T-helper 2 cell treated with Interferon-gamma antibody and Interleukin-4, amounts not matched to agents 5 μg/mL and 100 μg/mL, for 36 hours (primary cell): ENCODE measurements at places on chromosomes 16 and 17.

DNA sequence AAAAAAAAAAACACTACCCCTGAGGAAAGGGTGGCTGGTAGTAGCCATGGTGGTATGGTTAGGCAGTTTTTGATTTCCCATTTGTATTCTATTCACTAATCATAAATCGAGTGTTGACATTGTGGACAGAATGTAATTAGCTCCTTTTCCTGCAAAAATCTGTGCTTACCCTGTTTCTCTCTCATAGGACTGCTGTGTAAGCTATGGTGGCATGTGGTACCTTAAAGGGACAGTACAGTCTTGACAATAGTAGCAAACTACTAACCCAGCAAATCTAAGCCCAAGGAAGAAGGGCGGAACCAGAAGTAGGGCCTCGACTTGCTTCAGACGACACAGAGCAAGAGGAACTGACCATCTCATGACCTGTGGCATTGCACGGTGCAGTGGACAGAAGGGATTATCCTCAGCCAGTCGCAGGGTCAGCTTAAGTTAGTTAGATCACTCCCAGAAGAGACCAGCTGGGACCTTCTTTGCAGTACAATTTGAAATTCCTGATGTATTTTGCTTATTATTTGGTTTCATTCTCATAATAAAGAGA is 36.3 kb downstream of the POLR3E start:
- H3K36me3 ChIP-seq = peaks cover 76% of the 10 kb centered on the region
- H3K27me3 ChIP-seq = no peaks in the 10 kb centered on the region
- H3K4me1 ChIP-seq = peaks cover 8% of the 10 kb centered on the region
- H3K4me3 ChIP-seq = no peak overlapping the region

DNA sequence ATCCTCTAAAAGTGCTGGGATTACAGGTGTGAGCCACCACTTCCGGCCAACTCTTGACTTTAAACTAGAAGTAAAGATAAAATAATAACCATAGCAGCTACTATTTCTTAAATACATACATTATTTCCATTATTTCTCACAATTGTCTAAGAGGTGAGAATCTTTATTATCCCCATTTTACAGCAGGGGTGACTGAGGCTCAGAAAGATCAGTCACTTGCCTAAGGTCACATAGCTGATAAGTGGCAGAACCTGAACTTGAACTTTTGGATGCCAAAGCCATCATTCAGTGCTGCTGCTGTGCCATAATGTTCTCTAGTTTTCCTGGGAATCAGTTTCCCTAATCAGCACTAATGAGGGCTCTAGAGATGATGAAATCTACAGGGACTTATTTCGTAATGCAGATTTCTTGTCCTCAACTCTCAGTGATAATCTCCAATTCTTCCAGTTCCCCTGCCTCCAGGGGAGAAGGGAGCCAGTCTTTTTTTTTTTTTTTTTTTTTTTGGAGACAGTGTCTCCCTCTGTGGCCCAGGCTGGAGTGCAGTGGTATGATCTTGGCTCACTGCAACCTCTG is 25.2 kb upstream of the GPRC5B start:
- H3K27ac ChIP-seq = no peak overlapping the region
- H3K4me1 ChIP-seq = peaks cover 3% of the 10 kb centered on the region
- no peak overlapping the region for H3K4me3 ChIP-seq
- H3K36me3 ChIP-seq = no peaks in the 10 kb centered on the region
- no peak for DNase-seq
- H3K27me3 ChIP-seq = peaks cover 6% of the 10 kb centered on the region

DNA sequence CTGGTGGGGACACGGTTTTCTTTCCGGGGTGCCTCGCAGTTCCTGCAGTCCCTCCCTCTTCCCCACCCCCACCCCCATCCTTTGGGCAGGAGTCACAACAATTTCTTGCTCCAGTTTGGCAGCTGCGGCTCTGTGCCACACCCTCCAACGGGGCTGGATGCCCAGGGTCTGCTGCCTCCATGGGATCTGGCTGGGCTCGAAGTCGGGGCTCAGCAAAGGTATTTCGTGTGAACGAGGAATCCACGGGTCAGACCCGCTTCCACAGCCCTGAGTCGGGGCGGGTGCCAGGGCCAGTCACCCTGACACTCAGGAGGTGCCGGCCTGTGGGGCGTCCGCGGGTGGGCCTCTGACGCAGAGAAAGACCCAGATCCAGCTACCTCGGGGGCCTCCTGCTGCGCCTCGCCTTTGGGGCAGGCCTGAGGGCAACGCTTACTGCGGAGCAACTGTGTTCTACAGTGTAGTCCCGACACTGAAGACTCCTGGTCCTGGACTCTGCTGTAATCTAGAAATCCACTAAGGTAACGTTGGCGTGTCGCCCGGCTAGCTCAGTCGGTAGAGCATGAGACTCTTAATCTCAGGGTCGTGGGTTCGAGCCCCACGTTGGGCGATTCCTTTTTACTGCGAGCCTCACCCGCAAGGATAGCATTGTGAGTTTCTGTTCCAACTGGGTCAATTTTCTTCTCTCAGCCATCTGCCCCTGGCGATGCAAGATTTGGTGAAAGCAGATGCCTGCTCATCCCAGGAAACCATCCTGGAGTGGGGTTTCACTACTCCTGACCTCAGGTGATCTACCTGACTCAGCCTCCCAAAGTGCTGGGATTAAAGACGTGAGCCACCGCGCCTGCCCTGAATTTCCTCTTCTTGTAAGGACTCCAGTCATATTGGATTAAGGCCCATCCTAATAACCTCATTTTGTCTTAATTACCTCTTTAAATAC is 12.6 kb upstream of the OR1F1 start:
- H3K27me3 ChIP-seq = peaks cover 84% of the 10 kb centered on the region
- DNase-seq = no peak
- no peak overlapping the region for H3K27ac ChIP-seq
- H3K4me3 ChIP-seq = no peak overlapping the region

- no peak for DNase-seq
- no peaks in the 10 kb centered on the region for H3K4me1 ChIP-seq
- H3K27ac ChIP-seq = no peak overlapping the region
- H3K27me3 ChIP-seq = peaks cover 38% of the 10 kb centered on the region
Observed at GRCh38 chr16:86594721-86595120, 16.4 kb downstream of the FOXL1 start.

GRCh38 chr16:66936462-66936861 is 1.1 kb downstream of the CES2 start:
- DNase-seq = no peak
- peaks cover 38% of the 10 kb centered on the region for H3K36me3 ChIP-seq
- H3K4me3 ChIP-seq = peak overlapping the region; percentile 63

- no peak for DNase-seq
- no peaks in the 10 kb centered on the region for H3K4me1 ChIP-seq
- H3K4me3 ChIP-seq = no peak overlapping the region
- H3K27ac ChIP-seq = no peak overlapping the region
- H3K27me3 ChIP-seq = no peaks in the 10 kb centered on the region
Observed at GRCh38 chr16:72060405-72060804, 2.6 kb upstream of the HPR start.

DNA sequence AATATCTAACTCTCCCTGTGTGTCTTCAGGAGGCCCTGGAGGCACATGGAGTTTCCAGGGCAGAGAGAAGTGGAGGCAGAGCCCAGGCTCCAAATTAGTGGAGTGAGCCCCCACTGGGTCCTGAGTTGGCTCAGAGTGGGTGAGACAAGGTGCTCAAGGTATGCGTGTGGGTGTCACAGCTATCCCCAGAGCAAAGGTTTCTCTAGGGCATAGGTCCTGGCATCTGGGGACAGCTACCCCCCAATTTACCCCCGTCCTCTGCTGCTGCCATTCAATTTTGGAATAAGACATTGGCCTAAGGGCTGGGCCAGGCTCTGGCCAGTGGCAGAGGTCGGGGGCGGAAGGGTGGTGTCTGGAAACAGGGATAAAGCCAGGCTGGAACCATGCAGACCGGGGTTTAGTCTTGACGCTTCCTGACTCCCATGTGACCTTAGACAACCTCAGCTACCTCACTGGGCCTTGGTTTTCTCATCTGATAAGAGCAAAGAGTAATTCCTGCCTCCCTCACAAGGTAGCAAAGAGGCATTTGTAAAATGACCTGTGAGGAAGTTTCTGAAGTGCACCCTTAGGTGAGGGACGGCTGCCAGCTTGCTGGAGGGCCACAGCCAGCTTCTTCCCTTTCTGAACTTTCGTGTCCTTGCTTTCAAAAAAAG is 78.2 kb upstream of the TMEM97 start:
- H3K4me3 ChIP-seq = no peak overlapping the region
- no peaks in the 10 kb centered on the region for H3K4me1 ChIP-seq
- H3K27ac ChIP-seq = no peak overlapping the region
- no peaks in the 10 kb centered on the region for H3K36me3 ChIP-seq

DNA sequence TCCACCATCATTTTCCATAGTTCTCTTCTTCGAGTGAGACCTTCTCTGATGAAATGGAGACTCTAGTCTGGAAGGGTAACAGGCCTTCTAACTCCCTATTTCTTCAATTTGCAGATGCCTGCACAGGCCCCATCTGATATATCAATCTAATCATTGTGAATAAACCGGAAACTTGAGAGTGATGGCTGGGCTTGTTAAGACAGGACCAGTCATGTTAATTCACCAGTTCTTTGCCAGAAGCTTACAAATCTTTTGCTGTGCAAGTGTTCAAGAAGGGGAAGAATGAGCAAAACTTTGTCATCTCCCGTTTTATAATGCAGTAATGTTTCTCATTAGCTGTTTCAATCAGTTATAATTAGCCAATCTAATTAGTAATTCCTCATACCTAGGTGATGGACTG is 1561.3 kb upstream of the GOT2 start:
- no peaks in the 10 kb centered on the region for H3K4me1 ChIP-seq
- no peak overlapping the region for H3K27ac ChIP-seq
- no peaks in the 10 kb centered on the region for H3K27me3 ChIP-seq
- H3K36me3 ChIP-seq = no peaks in the 10 kb centered on the region

DNA sequence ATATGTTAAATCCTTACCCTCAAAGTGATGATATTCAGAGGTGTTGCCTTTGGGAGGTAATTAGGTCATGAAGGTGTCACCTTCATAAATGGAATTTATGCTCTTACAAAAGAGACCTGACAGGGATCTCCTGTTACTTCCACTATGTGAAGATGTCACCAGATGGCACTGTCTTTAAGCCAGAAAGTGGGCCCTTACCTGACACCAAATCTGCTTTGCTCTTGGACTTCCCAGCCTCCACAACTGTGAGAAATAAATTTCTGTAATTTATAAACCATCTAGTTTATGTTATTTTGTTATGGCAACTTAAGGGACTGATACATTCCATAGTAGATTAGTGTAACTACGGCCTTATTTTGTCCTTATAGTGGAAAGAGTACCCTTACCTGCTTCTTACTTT is 358.3 kb upstream of the SALL1 start:
- no peaks in the 10 kb centered on the region for H3K36me3 ChIP-seq
- no peak overlapping the region for H3K27ac ChIP-seq
- H3K27me3 ChIP-seq = no peaks in the 10 kb centered on the region
- H3K4me3 ChIP-seq = no peak overlapping the region

DNA sequence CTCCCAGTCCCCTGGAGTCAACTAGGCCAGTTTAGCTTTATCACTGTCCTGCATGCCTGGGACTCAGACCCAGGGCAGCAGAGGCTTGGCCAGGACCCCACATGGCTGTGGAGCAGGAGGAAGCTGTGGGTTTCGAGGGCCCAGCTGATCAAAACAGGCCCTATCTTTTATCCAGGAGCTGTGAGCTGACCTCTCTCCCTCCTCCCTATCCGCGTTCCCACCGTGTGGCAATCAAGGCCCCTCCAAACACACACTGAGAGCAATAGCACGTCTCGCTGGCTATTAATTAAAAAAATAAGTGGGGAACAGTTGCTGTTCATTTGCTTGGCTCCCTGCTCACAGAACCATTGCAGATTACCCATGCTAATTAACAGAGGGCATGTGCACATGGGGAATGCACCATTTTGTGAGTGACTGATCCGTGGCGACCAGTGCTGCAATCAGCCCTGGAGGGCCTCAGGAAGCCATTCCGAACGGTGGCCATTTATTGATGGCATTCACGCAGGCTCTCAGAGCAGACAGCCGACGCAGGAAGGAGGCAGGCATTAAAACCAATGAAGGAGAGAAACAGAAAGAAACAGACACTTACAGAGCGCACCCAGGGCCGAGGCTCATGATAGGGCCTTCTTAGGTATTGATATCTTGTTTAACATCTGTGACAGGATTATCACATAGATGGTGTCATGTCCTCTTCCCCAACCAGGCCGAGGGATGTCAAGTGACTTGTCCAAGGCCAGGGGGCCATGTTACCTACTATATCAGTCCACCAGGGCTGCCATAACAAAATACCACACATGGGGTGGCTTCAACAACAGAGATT is 157.1 kb downstream of the KATNIP start:
- H3K27me3 ChIP-seq = no peaks in the 10 kb centered on the region
- no peak overlapping the region for H3K27ac ChIP-seq
- H3K36me3 ChIP-seq = no peaks in the 10 kb centered on the region

- no peak overlapping the region for H3K27ac ChIP-seq
- no peaks in the 10 kb centered on the region for H3K36me3 ChIP-seq
- no peaks in the 10 kb centered on the region for H3K27me3 ChIP-seq
- no peak overlapping the region for H3K4me3 ChIP-seq
- H3K4me1 ChIP-seq = peaks cover 46% of the 10 kb centered on the region
- no peak for DNase-seq
Observed at GRCh38 chr17:32527146-32527545, 40.4 kb downstream of the CDK5R1 start.

- no peak for DNase-seq
- no peak overlapping the region for H3K27ac ChIP-seq
- no peaks in the 10 kb centered on the region for H3K4me1 ChIP-seq
- no peak overlapping the region for H3K4me3 ChIP-seq
- H3K36me3 ChIP-seq = no peaks in the 10 kb centered on the region
- H3K27me3 ChIP-seq = peaks cover 17% of the 10 kb centered on the region
Observed at GRCh38 chr17:45345554-45346215, 28.9 kb upstream of the MAP3K14 start.

DNA sequence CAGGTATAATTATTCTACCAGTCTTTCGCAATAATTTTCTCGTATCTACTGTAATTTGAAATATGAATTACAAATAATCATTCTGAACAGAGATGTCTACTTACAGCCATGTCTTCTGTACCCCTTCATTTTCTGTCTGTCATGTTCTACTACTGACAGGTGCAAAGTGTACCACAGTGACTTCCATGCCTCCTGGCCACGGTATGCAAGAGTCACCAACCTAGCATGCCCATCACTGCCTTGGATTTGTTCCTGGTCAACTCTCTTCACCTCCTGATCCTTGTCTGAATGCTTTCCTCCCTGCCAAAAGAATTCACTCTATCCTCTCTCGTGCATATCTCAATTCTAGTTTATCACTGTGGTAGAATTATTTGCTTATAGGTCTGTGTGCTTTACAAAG is 755.4 kb downstream of the KCNJ2 start:
- no peaks in the 10 kb centered on the region for H3K27me3 ChIP-seq
- no peak overlapping the region for H3K4me3 ChIP-seq
- H3K27ac ChIP-seq = no peak overlapping the region
- no peak for DNase-seq
